ENCODE measurements at places on chromosomes 6 and 20.
A peak's percentile ranks its signal among the peaks of the same experiment; 100 is the strongest.

GRCh38 chr6:131062241-131063027 is 611 bp downstream of the EPB41L2 start:
- DNase-seq, result no peak

- no peak for DNase-seq
Measured at GRCh38 chr6:133393891-133394290, 152.7 kb downstream of the EYA4 start.

DNA sequence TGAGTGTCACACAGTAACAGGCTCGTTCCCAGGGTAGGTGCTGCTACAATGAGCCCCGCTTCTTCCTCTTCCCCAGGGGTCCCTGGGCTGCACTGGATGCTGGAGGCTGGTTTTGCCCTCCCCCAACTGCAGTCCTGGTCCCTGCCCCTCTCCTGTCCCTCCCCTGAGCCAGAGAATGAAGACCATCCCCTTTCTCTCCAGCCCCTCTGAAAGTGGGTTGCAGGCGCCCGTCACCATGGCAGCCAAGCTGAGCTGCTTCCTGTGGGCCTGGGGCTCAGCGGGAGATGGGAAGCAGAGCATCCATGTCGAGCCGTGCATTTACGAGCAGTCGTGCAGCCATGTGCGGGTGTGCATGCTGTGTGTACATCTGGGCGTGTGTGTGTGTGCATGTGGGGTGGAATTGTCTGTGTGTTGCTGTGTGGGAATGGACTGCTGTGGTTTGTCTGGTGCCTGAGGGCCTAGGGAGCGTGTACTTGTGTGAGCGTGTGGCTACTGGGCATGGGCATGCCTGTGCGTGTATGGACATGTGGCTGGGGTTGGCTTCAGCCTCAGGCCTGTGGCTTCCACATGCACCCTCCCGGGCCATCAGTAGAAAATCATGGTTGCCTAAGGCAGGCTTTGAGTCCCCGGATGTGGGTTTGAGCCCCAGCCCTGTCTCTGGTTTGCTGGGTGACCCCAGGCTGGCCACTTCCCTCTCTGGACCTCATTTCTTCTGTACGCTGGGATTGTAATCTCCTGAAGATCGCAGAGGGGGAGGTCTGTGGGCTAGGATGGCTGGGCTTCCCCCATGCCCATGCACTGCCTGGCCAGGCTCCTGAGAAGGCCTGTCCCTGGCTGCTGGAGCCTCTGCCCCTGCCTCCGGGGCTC is 48.8 kb downstream of the SRC start:
- no peak for DNase-seq

- DNase-seq, result peak; percentile 67
Measured at GRCh38 chr6:135498185-135498841, 773 bp upstream of the AHI1 start.

DNA sequence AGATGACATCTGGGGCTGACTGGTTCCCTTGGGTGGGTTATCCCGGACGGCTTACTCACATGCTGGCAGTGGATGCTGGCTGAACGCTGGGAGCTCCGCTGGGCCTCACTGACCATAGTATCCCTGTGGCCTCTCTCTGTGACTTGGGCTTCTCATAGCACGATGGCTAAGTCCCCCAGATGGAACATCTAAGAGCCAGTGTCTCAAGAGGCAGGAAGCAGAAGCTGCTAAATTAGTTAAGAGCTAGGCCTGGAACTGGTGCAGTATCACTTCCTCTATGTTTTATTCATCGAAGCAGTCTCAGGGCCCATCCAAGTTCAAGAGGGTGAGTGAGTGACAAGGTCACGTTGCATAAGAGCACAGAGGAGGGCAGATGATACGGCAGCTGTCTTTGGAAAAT is 116.5 kb upstream of the LAMP5 start:
- no peak for DNase-seq

DNA sequence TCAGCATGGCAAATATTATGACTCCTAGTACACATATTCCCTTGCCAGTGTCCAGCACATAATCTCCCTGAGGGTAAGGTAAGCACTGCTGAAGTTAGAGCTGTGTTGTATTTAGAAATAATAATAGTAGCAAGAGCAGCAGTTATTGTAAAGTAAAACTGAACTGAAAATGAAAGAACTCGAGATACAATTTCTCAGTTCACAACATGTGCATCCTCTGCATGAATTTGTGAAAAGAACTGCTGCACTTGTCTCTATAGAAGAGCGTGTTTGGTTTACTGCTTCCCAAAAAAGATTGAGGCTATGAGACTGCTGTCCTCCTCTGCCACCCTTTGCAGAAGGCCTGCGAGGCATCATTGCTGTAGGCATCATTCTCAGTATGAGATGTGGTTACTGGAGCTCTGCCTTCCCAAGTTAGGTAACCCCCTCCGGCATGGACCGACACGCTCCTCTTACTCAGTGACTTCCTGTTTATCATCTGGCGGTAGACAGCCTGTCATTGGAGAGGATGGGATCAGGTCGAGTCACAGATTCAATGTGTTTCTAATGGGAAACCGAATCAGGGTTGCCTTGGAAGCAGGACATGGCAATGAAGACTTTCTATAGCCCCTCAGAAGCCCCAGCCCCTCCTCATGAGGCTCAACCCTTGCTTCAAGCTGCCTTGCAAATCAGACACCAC is 48.1 kb downstream of the SLC24A3 start:
- no peak for DNase-seq

- DNase-seq, result no peak
Measured at GRCh38 chr20:48292806-48293205, 507.5 kb upstream of the SULF2 start.

- DNase-seq, result no peak
Measured at GRCh38 chr6:161027385-161027784, 35.8 kb downstream of the MAP3K4 start.

DNA sequence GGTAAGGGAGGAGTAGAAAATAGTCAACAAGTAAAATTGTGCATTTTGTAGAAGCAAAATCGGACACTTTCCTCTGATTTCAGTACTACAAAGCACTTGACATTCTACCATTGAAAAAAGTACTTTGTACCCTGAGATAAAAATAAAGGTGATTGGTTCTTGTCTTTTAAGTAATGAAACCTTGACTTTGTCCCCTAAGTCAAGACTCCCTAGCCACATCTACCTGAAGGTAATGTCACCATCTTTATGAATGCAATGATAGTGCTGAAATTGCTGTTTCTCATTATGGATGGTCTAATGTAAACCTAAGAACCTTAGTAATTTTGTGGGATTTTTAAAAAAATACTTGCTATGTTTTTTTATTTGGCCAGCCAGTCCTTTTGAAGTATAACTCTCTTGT is 2.4 kb upstream of the MAN1A1 start:
- DNase-seq, result no peak

DNA sequence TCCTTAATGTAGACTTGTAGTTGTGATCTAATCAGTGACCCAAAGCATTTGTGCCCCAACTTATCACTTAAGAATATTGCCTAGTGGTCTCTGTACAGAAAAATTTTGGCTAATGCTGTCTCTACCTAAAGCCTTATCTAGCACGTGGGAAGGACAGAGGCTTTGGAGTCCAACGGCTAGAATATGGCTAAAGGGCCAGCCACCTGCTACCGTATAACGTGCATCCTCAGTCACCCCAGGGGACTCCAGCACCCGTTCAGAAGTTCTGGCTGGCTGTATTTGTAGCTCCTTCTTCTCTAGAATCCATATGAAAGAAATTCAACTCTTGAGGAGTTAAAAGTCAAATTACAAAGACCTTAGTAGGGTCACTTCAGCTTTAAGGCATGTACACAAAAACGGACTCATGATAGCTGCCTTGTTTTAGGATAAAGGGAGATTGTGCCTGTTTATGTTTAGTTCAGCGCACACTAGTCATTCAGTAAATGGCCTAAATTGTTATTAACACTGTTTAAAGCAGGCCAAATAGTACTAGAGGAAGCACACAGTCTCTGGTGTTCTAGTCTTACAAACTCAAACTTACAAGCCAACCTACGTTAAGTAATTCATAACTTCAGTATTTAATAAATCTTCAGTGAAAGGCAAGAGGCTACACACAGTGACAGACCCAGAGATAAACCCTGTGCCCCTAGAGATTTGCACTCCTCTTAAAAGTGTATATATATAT is 407.5 kb upstream of the PLCB4 start:
- DNase-seq, result no peak

GRCh38 chr6:20747991-20748390 is 213.7 kb downstream of the CDKAL1 start:
- DNase-seq, result no peak

- peak; percentile 78 for DNase-seq
Measured at GRCh38 chr6:25173951-25174474, 105.2 kb upstream of the CARMIL1 start.

DNA sequence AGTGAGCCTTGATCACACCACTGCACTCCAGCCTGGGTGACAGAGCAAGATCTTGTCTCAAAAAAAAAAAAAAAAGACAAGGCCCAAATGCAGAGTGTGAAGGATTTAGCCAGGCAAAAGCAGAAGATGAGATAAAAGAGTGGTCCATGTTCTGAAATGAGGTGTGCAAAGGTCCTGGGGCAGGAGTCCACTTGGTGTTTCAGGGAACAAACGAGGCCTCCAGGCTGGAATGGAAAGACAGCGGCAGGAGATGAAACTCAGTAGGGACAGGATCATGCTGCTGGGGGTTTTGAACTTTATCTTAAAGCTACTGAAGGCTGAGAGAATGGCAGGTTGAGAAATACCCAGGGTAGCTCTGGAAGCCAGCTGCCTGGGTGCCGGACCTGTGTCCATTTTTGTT is 178.2 kb downstream of the ZMYND8 start:
- DNase-seq, result no peak
